GM23248 (cell line): ENCODE measurements at places on chromosomes 6 and 20. TPM values are rescaled to one million over a fixed set of nuclear protein-coding genes. Genes with fewer than 3 reads are reported as not detected.

The LIN28B gene
- total RNA-seq: not detected in 2 replicates

The TMC2 gene
- total RNA-seq: not detected in 2 replicates

The ZC3H12D gene
- total RNA-seq: 0.54 TPM in 1 of 2 replicates, not detected in the other

DNA sequence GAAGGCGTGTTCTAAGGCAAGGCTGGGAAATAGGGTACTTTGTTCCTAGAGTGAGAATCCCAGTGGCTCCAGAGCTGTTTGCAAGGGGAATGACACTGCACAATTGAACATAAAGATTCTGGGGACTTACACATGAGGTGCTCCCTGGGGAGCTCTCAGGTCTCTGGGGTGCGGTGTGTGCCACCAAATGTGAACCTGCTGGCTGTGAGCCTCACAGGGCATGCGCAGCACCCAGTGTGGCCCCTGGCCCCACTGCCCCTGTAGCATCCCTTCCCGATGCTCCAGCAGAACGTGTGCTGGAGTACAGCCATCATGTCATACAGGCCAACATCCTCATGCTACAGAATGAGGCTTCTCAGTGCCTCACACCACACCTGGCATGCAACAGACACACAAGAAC lies 68.2 kb downstream of the TOX2 start:
- H3K36me3 ChIP-seq: no peaks in the 10 kb centered on the region
- no peak overlapping the region for H3K4me3 ChIP-seq
- peaks cover 7% of the 10 kb centered on the region for H3K4me1 ChIP-seq
- H3K27me3 ChIP-seq: no peaks in the 10 kb centered on the region

DNA sequence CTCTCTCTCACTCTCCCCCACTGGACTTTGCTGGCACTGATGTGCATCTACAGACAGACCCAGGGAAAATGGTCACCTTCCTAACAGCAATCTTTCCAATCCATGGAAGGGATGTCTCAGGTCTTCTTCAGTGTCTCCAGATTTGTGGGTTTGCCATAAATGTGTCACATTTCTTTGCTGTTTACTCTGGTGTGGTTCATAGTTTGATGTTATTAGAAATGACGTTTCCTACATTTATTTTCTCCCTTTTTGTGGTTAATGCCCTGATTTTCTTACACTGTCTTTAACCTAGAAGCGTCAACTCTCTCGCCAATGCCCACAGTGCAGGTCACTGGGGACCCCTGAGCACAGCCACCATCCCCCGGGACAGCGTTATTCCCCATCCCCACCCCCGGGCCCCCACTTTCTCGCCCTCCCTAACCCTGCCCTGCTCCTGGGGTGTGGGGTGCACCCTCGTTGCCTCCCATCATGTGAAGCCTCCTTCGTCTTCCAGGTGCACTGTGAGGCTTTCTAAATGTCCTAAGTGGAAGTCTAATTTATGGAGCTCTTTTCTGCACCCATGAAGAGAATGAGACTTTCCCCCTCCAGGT lies 86.5 kb downstream of the YTHDF1 start:
- no peaks in the 10 kb centered on the region for H3K4me1 ChIP-seq
- H3K27me3 ChIP-seq: peaks cover 48% of the 10 kb centered on the region
- no peak overlapping the region for H3K4me3 ChIP-seq

DNA sequence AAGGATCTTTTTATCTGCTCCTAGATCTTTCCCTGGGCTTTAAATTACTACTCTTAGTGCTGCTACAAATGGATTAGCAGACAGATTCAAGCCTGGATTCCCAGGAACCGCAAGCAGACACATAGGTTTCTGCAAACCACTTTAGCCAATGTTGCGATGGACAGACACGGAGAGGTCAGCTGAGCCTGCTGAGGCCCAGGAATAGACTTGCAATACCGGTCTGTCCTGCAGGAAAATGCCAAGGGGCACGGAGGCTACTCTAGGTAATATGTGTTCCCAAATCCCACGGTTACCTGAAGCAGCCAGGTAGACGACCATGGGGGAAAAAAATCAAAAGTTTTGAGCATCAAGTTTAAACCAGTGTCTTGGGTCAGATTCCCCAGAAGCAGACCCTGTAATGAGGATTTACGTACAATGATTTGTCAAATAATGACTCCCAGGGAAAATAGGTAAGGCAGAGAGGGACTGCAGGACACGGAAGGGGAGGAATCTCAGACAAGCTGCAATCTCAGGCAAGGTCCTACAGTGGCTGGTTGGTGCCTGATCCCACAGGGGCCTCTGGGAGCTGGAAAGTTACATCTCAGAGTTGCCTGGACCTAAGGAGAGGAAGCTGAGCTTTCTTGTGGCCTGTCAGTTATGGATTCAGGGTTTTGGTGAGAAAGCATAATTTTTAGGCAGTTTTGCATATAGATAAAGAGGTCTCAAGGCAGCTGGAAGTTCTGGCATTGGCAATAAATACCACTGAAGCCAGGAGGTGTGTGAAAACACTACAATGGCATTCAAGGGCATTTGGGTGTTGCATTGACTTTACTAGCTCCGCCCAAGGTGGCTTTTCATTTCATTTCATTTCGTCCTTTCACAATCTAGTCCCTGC lies 12.5 kb downstream of the OTOR start:
- DNase-seq: no peak
- H3K4me1 ChIP-seq: 0 out of 2 replicates have a peak, but pooled peaks cover 6% of the 10 kb centered on the region
- H3K36me3 ChIP-seq: no peaks in the 10 kb centered on the region
- no peak overlapping the region for H3K4me3 ChIP-seq
- peaks cover 21% of the 10 kb centered on the region; the same call in 1 of the 2 replicates for H3K27me3 ChIP-seq
- H3K27ac ChIP-seq: no peak overlapping the region

DNA sequence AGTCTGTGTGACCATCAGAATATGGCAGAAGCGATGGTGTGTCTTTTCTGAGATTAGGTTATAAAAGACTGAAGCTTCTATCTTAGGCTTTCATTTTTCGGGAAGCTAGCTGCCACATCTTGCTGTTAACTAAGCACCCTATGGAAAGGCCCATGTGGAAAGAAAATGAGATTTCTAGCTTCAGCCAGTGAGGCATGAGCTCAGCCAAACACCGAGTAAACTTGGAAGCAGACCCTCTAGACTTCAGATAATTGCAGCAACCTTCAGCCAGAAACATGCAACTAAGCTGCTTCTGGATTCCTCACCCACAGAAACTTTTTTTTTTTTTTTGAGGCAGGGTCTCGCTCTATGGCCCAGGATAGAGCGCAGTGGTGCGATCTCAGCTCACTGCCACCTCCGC lies 20.6 kb downstream of the LOC128125822 start:
- DNase-seq: no peak
- no peak overlapping the region for H3K27ac ChIP-seq
- no peaks in the 10 kb centered on the region for H3K36me3 ChIP-seq
- H3K4me3 ChIP-seq: no peak overlapping the region
- no peaks in the 10 kb centered on the region for H3K27me3 ChIP-seq

DNA sequence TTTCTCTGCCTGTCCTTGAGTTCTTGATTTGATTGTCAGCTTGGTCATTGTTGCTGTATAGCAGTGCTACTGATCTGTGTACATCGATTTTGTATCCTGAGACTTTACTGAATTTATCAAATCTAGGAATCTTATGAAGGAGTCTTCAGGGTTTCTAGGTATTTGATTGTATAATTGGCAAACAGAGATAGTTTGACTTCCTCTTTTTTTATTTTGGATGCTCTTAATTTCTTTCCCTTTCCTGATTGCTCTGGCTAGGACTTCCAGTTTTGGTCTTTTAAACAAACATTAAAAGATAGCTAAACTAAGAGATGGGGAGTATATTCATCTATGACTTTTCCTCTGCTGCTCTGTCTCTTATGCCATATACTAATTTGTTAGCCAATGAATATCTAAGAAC lies 62.4 kb downstream of the NCOA7 start:
- H3K36me3 ChIP-seq: peaks cover 8% of the 10 kb centered on the region
- H3K27ac ChIP-seq: no peak overlapping the region
- no peaks in the 10 kb centered on the region for H3K4me1 ChIP-seq
- H3K4me3 ChIP-seq: no peak overlapping the region
- H3K27me3 ChIP-seq: no peaks in the 10 kb centered on the region

DNA sequence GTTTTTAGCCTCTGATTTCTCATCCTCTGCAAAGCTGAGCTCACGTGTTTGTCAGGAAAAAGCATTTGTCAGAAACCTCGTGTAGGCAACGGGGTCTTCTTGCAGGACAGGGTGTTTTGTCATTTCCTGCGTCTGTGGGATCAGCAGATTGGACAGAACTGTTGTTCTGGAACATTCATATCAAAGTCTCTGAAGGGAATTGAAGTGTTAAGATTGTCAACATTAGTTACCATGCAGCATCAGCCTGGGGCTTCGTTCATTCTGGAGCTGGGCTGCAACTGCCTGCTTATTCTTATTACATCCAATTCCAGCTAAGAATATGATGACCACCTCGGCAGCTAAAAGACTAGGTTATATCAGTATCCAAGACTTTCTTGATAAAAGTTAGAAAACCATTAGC lies 71.0 kb upstream of the RALGAPA2 start:
- no peak overlapping the region for H3K4me3 ChIP-seq
- DNase-seq: no peak
- no peak overlapping the region for H3K27ac ChIP-seq
- no peaks in the 10 kb centered on the region for H3K36me3 ChIP-seq
- no peaks in the 10 kb centered on the region for H3K27me3 ChIP-seq
